ENCODE measurements at places on chromosomes 13 and 19.

DNA sequence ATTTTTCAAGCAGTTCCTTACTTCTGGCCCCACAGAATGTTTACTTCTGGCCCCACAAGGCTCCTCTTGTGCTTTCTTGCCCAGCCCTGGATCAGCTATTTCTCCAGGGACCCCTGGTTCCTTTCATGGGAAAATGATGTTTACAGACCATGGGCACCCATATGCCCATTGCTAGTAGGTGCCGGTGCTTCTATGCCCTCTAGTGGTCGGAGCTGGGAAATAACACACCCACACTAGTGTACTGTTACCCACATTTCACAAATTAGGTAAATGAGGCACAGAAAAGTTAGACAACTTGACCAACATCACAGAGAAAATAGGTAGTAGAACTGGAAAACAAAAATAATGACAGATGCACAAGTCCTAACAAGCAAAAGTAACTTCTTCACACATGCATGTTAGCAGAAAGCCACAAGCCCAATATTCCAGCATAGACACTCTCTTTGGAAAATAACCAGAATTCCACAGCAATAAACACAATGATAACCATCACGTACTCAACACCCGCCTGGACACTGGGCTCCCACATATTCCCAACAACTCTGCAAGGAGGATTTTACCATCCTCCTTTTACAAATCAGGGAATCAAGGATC, 1.3 kb upstream of the CEACAM6 start:
- peak; percentile 79 for DNase-seq

DNA sequence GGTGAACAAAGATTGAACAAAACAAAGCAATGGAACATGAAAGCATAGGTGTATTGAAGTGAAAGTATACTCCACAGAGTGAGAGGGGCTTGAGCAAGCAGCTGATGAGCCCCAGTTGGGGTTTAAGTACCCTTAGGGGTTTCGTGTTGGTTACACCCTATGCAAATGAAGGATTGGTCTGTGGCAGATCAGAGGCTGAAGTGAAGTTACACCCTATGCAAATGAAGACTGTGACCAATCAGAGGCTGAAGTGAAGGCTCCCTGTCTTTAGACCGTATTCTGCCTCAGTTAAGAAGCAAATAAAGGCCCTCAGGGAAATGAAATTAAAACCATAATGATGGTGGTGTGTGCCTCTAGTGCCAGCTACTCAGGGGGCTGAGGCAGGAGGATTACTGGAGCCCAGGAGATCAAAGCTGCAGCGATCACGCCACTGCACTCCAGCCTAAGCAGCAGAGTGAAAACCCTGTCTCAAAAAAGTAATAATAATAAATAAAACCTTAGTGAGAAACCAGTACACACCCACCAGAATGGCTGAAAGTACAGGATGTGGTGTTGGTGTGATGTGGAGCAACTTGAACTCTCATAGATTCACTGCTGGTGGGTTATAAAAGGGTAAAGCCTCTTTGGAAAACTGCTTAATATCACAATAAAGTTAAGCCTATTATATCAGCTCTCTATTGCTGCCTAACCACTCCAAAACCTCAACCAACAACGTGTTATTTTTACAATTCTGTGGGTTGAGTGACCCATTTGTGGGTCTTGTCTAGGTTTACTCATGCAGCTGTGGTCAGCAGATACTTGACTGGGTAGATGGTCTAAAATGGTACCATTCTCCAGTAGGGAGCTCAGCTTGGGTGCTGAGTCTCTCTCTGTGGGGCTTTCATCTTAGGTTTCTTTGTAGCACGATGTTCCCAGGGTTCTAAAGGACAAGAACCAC, 12.8 kb upstream of the UPF3A start:
- no peak for DNase-seq

DNA sequence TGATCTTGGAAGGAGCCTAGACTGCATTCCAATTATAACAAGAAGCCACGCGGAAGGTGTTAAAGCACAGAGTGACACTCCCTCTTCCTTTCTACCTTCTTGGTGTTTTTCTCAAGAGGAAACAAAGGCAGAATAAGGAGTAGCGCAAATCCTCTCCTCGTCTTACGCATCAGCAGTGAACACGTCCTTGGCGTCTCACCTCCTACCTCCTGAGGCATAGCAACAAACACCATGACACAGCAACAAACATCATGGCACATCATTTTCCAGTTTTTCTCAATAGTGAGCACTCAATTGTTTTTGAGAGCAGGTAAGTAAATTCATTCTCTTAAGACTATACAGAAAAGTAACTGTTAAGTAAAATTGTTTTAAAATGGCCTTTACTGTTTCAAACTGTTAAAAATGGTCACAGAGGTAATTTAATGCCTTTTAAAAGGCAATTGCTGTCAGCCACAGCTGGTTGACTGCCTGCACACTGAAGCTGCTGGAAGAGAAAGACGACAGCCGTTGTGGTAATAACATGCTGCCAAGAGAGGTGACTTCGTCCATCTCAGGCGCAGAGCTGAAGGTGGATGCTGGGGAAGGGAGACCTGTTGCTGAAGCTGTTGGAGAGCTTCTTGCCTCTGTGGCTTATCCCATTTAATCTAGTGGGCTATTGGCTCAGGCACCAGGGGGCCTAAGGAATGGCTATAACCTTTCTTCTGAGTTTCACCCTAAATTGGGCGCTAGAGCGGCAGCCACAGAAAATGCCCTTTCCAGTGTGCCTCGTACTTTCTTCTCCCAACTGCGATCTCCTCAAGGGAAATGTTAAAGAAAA, 703.7 kb downstream of the UQCRFS1 start:
- DNase-seq, result no peak

DNA sequence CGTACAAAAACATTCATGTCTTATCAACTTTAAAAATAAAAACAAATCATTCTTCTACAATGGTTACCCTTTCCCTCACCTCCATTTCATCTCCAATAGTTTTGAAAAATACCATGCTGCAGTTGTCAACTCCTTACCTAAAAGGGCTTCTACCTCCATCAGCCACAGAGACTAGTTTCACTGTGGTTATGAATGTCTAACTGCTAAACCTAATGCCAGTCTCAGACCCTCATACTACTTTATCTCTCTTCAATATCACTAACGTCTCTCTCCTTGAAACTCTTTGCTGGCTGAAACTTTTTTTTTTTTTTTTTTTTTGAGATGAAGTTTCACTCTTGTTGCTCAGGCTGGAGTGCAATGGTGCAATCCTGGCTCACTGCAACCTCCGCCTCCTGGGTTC, 27.1 kb downstream of the LNX2 start:
- no peak for DNase-seq

DNA sequence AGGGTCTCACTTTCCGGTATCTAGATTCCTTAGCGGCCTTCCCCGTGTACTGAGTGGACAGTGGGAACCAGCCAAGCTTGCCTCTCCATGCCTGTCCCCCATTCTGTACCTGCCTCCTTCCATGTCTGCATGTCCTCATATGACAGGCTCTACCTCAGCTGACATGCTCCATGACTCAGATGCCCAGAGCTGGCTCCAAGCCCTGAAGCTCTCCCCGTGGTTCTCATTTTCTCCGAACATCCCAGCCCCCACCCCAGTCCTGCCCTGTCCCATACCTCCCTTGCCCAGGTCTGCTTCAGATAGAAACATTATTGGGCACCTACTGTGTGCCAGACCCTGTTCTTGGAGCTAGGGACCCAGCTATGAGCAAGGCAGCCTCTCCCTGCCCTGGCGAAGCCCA, 17.1 kb upstream of the SHFL start:
- no peak for DNase-seq

DNA sequence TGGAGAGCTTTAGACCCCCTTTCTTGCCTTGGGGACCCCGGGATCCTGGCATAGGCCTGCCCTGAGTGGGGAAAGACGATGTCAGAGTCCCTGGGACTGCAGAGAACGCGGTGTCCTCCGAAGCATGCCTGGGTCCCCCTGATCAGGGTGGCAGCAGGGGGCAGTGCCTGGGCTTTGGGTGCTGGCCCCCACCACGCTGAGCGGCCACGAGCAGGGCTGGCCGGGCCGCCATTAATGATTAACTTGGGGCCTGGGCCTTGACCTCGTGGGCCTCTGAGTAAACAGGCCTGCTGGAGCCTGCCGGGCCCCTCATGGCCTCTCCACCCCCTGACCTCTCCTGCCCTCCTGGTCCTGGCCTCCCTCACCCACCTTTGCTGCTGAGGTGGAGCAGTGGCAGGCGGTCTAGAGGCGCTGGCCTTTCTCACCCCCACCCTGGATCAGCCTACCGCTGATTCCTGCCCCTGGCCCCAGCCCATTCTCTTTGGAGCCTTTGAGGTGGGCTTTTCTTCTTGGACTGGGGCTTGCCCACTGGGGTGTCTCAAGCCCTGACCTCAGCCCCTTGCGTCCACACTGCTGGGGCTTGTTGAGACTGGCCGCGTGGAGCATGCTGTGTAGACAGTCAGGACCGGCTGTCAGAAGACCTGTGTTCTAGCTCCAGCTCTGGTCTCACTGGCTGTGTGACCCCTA, 26.3 kb downstream of the CEBPA start:
- no peak for DNase-seq

- no peak for DNase-seq
Measured at GRCh38 chr13:113666951-113667701, at the start of gene GRK1. TSS of gene GRK1 (plus strand) at chr13:113667219. CDS start at chr13:113667387, 168 bp downstream.

DNA sequence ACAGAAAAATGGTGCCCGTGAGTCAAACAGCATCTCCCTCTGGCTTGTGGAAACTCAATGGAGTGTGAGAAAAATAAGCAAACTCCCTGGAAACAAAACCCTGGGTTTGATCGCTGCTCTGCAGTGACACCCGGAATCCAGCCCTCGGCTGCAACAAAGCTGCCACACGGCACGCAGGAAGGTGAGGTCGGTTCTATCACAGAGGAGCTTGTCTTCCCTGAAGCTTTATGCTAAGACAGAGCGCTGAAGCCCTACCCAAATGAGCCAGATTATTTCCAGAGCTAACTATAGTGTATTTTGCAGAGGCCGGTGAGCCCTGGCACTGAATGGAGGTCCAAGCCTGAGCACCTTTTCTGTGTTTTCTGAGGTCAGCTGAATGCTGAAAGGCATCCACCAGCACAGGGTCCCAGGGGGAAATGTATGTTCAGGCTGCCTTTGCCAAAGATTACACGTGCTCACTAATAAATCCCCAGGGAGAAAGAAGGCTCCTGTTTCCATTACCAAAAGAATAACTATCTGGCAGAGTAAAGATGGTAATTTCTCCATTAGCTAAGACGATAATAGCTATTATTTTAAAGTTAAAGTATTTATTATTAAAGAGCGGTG, 77.8 kb downstream of the TSHZ3 start:
- DNase-seq, result no peak

- DNase-seq, result no peak
Measured at GRCh38 chr19:43502419-43502976, 2.0 kb downstream of the PHLDB3 start.

- no peak for DNase-seq
Measured at GRCh38 chr13:106186366-106187030, 349.0 kb downstream of the EFNB2 start.

DNA sequence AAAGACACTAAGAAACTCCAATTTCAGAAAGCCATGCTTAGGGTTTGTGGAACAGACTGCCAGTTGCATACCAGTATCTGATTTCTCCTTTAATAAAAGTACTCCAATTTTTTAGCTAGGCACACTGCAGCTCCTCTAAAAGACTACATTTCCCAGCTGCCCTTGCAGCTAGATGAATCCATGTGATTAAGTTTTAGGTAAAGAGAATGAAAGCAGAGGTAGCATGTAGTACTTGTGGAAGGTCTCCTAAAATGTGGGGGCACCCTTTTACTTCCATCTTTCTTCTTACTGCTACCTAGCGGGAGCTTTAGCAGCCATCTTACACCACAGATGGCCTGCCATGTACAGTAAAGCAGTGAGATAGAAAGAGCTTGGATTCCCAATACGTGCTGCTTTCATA, 33.0 kb upstream of the TSC22D1 start:
- no peak for DNase-seq

DNA sequence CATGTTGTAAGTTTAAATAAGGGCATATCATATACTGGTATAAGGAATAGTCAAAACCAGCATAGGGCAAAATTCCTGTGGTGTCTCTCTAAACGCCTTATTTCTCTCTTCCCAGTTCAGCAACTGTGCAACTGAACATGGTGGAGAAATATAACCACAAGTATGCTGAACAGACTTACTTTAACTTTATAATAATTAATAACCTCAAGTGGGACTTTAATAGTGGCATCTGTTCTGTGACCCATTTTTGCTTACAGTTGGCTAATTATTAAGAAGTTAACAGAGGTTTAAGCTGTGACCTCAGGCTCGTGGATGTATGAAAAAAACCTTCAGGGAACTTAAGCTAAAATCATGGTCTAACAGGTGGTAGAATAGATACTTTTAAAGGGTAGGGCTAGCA, 54.3 kb downstream of the MICU2 start:
- no peak for DNase-seq

GRCh38 chr13:83568019-83568418, 314.3 kb downstream of the SLITRK1 start:
- DNase-seq, result no peak

DNA sequence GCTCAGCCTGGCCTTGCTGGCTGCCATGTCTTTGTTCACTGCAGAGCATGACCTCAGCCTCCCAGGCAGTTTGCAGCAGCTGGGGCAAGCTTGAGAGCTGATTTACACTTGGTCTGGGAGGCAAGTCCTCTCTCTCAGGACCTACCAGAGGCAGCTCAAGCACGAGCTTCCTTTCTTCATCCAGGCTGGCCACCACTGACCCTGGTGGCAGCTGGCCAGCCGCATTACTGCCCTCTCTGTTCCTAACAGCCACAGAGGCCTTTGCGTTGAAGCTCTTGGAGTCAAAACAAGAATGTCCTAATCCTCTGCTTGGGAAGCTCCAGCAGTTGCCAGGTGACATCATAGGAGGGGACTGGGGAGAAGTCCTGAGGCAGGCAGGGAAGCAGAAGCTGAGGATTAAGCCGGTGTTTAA, 85.7 kb downstream of the NUFIP1 start:
- DNase-seq, result no peak

DNA sequence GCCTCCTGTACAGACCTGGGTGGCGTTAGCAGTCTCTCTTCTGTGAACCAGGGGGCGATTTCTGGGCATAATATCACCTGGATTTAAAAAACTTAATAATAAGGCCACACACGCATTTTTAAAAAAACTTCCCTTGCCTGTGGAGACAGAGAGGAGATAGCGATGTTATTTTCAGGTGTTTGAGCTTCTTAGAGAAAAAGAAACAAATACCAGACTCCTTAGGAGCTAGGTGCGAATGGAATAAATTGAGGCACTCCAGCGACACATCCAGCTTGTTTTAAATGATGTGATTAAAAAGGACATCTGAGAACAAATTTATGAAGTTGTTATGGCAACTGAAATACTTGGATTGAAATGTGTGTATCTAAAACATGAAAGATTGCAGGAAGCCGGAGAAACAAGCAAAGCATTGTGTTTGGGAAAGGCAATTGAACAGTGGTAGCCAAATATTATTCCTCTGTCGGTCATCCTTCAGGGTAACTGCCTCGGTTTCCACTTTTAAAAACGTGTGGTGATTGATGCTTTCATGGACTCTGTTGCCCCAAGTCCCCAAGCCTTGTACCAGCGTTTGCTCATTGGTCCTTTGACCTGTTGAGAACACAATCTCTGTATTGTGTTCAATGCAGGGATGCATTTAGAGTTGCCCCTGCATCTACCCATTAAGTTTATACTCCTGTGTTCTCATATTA, 158.7 kb downstream of the TM9SF2 start:
- no peak for DNase-seq

- no peak for DNase-seq
Measured at GRCh38 chr19:54470991-54471782, 1.9 kb downstream of the CDC42EP5 start.

GRCh38 chr19:50729894-50730293, 6.7 kb downstream of the CLEC11A start:
- DNase-seq, result no peak

GRCh38 chr19:15631817-15632216, 8.9 kb upstream of the CYP4F3 start:
- DNase-seq, result peak; percentile 9

- DNase-seq, result no peak
Measured at GRCh38 chr13:110628952-110629701, 13.8 kb downstream of the NAXD start.

- no peak for DNase-seq
Measured at GRCh38 chr19:11045536-11045935, 43.7 kb upstream of the LDLR start.
